Muscle of arm (tissue), 14 donors: ENCODE measurements at places on chromosomes 13 and 19. TPM values are rescaled to one million over a fixed set of nuclear protein-coding genes. Genes with fewer than 3 reads are reported as not detected.
A peak's percentile ranks its signal among the peaks of the same experiment; 100 is the strongest.

Gene PRKCG
- polyA plus RNA-seq: not detected

Gene KLK4
- polyA plus RNA-seq: not detected

Gene TMEM161A
- 22.7 TPM for polyA plus RNA-seq

Gene CEACAM16
- 0.66 TPM for polyA plus RNA-seq

Gene ZIC5
- not detected for polyA plus RNA-seq

Gene ZNF547
- 2.3 TPM for polyA plus RNA-seq

Gene CCDC8
- polyA plus RNA-seq: 50.8 TPM

Gene RINL
- polyA plus RNA-seq: 6.8 TPM

- DNase-seq: no peak
Measured at GRCh38 chr13:64029343-64030093, 2613.9 kb upstream of the PCDH20 start.

GRCh38 chr19:55487924-55488687 lies at the start of gene SSC5D:
Gene SSC5D, plus strand, starts transcription at chr19:55488436. Its CDS starts 154 bp downstream, at chr19:55488590.
- DNase-seq: peak; percentile 74

DNA sequence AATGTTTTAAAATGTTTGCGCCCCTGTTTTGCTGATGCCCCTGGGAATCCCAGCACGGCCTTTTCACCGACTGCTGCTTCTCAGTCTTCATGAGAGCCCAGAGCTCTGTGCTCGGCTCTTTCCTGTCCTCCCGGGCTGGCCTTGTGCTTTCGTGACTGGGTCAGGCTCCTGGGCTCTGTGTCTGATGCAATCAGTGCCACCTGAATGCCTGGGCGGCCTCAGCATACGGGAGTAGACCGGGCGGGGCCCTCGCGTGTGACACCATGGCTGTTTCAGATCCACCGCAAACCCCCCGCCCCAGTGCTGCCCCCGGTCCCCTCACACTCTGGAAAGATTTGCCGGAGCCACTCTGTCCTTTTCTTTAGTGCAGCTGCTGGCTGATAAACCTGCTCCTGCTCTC lies 21.4 kb downstream of the PABPC3 start:
- no peak for DNase-seq

DNA sequence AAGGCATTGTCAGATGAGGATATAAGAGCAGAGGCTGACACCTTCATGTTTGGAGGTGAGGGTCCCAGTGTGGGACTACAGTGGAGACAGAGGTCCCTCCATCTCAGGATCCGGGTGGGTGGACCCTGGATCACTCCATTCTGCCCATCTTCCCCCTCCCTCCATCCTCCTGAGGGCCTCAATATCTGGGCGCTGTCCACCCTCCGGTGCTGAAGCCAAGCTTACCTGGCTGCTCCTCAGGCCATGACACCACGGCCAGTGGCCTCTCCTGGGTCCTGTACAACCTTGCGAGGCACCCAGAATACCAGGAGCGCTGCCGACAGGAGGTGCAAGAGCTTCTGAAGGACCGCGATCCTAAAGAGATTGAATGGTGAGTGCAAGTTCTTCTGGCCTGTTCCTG lies 11.9 kb downstream of the CYP4F12 start:
- no peak for DNase-seq

GRCh38 chr19:53101518-53101917 lies 1.7 kb downstream of the ZNF160 start:
- no peak for DNase-seq

DNA sequence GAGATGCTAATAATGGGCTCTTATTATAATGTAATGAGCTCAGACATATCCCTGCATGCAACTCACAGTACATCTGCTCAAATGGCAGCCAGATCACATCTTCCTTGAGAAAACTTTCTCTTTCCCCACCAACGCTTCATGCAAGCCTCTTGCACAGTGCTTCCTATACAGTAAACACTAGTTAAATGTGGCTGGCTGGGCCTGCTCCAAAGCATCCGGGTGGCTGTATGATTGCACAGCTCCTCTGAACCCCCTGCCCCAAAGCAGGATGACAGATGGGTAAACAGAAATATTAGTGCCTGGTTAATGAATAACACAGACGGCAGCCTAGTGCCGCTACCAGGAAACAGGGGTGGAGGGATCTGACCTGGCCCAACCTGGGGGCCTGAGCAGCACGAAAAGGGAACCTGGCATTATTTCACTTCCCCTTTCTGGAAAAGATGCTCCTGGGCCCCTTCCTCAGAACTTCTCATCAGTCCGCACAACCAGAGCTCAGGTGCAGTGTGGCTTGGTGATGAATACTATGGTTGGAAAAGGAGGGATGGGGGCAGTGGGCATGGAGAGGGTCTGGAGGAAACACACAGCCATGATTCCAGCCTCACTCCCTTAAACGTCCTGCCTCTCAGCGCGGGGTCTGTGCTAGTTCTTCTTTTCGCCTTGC lies 10.8 kb downstream of the FFAR2 start:
- DNase-seq: no peak

- DNase-seq: no peak
Measured at GRCh38 chr13:42977219-42977659, 14.8 kb downstream of the EPSTI1 start.

DNA sequence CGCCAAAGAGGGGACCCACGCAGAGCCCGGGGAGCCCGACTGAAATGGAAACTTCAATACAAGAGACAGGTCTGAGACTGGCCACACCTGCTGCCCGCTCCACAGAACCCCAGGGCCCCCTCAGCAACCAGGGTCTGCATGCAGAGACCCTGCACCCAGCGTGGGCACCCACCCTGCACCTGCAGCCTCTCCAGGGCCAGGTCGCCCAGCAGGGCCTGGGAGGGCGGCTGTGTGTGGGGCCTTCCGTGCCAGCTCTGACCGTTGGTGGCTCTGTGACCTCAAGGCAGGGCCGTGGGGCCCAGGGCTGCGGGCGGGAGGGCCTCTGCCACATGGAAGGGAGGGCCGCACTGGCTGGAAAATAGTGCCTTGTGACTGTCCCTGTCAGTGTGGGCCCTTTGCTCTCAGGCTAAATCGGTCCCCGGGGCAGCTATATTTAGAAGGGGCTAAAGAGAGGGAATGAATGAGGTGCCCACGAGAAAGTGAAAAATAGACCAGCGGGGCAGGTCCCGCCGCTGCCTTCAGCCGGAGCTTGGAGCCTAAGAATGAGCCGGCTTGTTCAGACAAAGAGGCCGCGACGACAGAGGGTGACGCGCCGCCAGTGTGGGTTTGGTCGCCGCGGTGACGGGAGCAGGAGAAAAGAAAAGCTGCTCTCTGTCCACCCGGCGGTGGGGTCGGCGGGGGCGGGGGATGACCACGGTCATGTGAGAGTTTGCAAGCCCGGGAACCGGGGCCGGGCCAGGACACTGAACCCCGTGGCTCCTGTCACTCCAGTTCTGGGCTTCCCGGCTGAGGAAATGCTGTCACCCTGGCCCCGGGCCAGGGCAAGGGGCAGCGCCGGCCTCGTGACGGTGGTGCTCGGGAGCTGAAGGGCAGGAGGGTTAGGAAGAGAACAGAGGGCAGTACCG lies 70.5 kb downstream of the GADD45B start:
- DNase-seq: no peak

- no peak for DNase-seq
Measured at GRCh38 chr13:28954419-28954725, 134.2 kb downstream of the MTUS2 start.

- DNase-seq: no peak
Measured at GRCh38 chr13:108963846-108964600, 334.6 kb downstream of the MYO16 start.

DNA sequence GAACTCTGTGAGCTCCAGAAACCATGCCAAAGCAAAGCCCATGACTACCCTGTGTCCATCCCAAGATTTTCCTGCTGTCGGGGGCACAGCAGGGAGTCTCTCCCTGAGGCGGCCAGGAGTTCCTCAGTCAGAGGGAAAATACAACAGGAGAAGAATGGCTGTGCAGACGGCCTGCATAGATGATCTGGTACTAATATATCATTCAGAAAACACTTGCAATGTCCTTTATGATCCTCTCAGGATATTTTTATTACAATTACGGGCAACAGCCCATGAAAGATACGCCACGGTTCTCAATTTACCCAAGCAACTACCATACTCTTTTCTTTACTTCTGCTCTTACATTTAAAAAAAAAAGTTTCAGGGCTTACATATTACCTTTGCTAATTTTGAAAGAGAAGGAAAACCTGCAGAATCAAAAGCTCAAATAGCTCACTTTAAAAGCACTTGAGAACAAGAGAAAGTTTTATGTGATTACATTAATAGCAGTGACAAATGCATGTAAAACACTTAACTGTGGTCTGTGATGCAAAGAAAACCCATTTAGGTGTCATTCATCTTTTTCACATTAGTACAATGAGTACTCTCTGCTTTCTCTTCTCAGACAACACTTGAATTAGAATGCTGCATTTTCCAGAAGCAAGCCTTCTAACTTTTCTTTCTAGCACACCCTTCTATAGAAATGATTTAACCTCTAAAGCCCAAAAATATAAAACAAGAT lies 460.8 kb downstream of the KLF5 start:
- no peak for DNase-seq

- DNase-seq: no peak
Measured at GRCh38 chr13:19586904-19587634, 25.7 kb upstream of the TPTE2 start.

GRCh38 chr19:58021541-58022282 lies 12.1 kb upstream of the ZSCAN1 start:
- DNase-seq: peak; percentile 81

DNA sequence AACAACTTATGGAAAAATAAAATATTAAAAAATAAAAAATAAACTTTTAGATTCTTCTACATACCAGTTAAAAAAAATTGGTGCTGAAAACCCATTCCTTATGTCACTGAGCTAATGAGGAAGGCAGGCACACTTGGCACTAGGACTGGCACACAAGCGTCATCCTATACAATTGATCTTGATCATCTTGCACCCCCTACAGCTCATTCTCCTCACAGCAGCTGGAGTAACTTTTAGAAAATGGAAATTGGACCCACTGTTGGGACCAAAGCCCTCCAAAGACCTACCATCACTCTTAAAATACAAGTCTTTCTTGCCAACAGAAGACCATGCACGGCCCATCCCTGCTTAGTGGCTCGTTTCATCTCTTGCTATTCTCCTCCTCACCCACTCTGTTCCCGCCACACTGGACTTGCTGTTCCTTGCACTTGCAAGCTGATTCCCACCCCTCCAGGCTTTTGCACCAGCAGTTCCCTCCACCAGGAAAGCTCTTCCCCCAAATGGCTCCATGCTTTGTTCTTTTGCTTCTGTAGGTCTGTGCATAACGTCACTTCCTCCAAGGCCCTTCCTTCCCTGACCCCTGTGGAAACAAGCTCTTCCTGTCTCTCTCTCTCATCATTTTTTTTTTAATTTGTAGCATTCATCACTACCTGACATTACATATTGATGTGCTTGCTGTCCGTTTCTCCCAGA lies 11.6 kb downstream of the CTU1 start:
- DNase-seq: no peak

- no peak for DNase-seq
Measured at GRCh38 chr19:30361721-30362120, 10.5 kb upstream of the ZNF536 start.

DNA sequence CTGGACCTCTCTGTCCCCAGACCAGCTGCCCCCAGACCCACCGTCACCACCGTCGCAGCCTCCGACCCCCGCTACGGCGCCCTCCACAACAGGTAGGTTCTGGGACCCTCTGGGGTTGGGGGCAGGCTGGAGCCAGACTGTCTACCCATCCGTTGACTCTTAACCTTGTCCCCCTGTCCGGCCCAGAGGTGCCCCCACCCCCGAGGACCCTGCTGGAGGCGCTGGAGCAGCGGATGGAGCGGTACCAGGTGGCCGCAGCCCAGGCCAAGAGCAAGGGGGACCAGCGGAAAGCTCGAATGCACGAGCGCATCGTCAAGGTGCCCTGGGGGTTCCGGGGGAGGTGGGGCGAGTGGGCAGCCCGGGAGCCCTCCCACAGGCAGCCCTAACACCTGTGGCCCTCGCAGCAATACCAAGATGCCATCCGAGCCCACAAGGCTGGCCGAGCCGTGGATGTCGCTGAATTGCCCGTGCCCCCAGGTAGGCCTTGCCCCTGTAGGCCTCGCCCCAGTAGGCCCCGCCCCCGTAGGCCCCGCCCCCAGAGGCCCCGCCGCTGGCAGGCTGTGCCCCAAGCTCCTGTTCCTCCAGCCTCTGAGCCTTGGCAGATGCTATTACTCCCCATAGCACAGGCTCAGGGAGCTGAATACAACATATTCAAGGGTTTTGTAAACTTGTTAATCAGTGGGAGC lies 12.9 kb downstream of the CC2D1A start:
- DNase-seq: no peak

DNA sequence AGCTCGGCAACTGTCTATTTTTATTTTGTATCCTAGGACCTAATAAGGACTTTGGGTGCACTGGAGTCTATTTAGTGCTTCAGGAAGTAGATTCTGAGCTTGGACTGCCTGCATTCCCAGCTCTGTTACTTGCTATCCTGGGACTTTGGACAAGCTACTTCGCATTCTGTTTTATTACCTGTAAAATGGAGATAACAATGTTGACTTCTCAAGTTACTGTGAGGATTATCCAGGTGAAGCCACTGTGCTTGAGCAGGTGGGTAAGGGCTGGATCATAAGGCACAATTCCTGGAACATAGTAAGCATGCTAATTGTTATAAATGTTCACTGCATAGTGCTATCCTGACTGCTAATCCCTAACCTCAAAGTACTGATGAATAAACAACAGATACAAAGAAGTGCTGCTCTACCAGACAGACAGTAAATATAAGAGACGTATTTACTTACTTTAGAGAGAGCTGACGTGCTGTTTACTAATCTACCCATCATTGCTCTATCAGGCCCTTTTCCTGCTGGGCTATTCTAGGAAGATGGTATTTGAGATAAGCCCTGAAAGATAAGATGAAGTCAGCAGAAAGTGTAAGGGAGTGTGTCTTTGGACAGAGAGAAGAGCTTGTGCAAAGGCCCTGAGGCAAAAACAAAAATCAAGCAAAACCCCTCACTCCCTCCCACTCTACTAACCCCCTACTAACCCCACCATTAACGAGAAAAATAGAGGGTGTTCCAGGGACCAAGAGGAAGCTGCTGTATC lies 50.8 kb upstream of the FLT1 start:
- no peak for DNase-seq

- DNase-seq: no peak
Measured at GRCh38 chr19:11578258-11579142, 1.1 kb upstream of the ACP5 start.

DNA sequence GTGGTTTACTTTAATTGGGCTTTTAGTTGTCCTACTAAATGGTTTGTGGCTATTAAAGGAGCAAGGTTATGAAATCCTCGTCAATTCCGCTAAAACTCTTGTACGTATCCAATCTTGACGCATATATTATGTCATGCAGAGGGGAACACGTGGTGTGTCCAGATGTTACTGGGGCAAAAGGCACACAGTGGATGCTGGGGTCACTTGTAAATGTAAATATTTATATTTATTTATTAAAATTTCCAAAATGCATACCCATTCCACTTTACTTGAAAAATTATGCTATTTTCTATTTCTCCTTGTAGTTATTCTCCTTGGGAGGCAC lies 36.7 kb upstream of the SLC46A3 start:
- no peak for DNase-seq

GRCh38 chr13:95150555-95150954 lies 150.7 kb downstream of the ABCC4 start:
- no peak for DNase-seq
